CD4-positive, alpha-beta T cell treated with Interferon gamma for 1 hour (primary cell): ENCODE measurements at places on chromosomes 5 and 9.

GRCh38 chr5:124860291-124860655 lies 113.8 kb upstream of the ZNF608 start:
- no peak for DNase-seq

DNA sequence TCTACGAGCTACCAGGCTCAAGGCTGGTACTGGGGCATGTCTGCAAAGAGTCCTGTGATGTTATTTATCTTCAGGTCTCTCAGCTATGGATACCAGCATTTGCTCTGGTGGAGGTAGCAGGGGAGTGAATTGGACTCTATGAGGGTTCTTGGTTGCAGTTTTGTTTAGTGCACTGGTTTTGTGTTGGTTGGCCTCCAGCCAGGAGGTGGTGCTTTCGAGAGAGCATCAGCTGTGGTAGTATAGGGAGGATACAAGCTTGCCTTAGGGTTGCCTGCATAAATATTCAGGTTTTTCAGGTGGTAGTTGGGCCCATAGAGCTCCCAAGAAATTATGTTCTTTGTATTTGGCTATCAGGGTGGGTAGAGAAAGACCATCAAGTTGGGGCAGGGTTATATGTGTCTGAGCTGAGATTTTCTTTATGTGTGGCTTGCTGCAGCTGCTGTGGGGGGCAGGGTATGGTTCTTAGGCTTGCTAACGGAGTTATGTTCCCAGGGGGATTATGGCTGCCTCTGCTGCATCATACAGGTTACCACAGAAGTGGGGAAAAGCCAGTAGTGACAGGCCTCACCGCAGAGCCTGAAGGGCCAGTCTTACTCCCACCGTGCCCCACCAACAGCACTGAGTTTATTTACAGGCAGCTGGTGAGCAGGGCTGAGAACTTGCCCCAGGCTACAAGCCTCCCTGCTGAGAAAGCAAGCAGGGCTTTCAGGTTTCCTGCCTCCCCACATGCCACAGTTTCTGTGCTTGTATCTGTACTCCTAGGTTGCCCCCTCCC lies 9.7 kb upstream of the RIOK2 start:
- peak; percentile 1 for DNase-seq

GRCh38 chr5:169374761-169375160 lies 73.8 kb upstream of the SLIT3 start:
- no peak for DNase-seq

- no peak for DNase-seq
Observed at GRCh38 chr5:102411-103043, 10.6 kb downstream of the PLEKHG4B start.

DNA sequence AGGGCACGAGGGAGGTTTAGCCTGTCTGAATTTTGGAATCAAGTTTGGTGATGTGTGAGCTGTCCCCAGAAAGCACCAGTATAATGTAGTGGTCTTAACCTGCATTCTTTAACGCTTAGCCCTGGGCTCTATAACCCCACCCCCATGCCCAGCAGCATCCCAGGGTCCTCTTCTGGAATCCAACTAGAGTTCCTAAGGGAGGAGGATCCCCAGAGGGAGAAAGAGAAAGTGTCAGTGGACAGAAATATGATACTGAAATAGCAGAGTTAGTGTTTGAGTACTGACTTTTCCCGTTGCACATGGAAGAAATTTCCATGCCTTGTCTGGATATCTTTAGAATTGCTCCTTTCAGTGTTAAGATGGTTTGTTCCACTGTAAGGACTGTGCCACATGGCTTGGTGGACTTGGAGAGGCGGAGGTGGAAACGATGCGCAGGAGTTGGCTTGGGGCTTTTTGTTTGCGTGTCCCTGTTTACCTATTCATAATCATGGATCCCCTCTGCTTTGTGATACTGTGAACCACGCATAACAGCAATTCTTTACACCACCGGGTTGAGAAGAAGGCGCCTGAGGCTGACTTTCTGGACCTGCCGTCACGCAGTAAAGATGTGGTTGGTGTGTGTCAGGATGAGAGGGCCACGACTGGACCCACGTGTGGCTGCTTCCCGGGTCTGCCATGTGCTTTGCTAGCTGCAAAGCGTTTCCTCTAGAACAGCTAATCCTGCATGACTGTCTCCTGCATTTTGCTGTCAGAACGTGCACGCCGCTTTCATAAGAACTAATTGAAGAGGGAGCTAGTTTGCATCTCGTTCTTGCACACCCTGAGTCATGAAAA lies 142.3 kb downstream of the SMARCA2 start:
- DNase-seq, result no peak

DNA sequence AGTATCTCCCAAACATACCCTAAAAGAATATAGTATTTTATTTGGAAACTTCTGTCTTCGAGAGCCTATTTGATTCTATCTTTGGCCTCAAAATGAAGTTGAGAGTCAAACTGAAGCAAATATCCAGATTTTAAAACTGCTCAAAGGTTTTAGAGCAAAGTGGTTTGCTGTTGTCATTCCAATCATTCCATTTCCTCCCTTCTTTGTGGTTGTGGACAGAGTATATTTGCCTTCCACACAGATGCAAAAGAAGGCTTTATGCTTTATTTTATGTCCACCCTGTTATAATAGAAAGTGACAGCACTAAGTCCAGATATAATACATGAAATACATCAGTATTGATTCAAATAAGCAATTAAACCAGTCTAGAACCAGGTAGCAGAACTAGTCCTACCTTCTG lies 12.4 kb downstream of the GZMK start:
- no peak for DNase-seq

- no peak for DNase-seq
Observed at GRCh38 chr5:123122273-123122672, 33.2 kb downstream of the PRDM6 start.

DNA sequence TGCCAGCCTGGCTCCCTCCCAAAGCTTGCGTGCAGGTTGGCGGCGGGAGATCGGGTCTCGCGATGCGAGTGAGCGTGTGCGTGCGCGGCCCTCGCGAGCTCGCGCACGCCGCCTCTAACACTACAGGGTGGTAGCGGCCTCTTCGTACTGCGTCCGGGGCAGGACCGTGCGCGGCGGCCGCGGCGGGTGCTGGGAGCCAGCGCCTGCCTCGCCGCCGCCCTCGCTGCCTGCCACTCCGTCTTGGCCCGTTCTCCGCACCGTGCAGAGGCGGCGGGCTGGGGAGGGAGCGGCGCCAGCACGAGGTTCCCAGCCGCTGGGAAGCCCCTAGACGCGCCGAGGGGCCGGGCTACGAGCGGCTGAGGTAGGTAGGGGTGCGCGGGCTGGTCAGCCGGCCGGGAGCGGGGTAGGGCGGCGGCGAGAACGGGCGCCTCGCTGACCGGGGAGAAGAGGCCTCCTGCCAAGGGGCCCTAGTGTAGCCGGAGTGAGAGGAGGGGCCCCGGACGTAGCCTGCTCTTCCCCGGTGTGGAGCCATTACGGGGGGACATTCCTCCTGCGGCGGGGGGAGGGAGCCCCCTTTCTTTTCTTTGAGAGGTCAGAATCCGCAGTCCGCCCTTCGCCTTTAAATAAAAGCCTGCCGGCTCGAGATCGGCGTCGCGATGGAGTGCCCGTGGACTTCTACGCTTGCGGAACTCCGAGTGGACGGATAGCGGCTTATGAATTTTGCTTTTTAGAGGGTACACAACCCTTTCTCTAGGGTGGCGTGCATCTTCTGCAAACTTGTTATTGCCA lies at the start of gene C5orf24:
Gene C5orf24 (plus strand): TSS at position 117 of the 789 bp plus-strand sequence. CDS start 8,933 bp downstream, outside the sequence.
- peak; percentile 93 for DNase-seq

GRCh38 chr5:62340392-62340791 lies 34.4 kb downstream of the KIF2A start:
- DNase-seq, result no peak

DNA sequence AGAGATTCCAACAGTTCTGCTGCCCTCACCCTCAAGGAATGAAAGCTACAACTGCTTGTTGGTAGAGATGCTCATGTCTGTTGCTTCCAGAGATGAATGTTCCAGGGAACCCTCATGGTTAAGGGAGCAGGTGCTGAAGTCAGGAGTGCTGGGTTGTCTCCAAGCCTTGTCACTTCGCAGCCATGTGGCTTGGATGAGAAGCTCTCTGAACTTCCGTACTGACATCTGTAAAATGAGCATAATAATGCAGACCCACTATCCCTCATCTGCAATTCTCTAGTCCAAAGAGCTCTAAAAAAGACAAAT lies 133.3 kb upstream of the ADRA1B start:
- DNase-seq, result no peak

GRCh38 chr5:41707853-41708603 lies 162.2 kb downstream of the OXCT1 start:
- no peak for DNase-seq

- DNase-seq, result no peak
Observed at GRCh38 chr5:93607367-93608258, 24.6 kb downstream of the NR2F1 start.

DNA sequence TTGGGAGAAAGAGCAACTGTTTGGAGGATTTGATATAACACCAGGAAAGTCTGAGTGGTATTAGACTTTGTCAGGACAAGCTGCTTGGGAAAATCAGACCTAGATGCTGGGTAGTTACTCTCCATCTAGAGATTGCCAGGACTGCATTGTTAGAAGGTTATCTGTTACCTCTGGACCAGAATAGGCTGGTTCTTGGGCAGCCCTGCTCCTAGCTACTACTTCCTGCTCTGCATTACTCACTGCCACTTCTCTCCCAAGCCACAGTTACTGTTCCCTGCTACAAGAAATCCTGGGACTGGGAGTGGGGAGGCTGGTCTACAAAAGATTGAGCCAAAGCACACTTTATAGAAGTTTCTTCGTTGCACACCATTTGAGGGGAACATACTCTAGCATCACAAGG lies 95.5 kb upstream of the KCNN2 start:
- no peak for DNase-seq

DNA sequence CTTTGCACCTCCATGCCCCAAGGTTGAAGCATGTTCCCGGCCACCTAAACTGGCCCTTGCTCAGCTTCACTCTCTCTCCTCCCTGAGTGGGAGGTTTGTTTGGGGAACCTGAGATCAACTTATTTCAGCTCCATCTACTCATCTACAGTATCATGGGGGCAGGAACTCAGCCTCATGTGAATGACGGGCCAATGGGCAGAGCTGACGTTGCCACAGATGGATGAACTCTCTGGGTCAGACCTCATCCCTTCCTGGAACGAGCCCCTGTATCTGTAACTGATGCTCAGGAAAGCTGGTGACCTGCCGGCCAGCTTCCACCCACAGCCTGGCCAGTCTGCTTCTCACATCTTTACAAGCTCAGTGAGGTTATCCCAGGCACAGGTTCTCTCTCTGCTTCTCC lies 369.6 kb downstream of the IRX2 start:
- DNase-seq, result no peak

DNA sequence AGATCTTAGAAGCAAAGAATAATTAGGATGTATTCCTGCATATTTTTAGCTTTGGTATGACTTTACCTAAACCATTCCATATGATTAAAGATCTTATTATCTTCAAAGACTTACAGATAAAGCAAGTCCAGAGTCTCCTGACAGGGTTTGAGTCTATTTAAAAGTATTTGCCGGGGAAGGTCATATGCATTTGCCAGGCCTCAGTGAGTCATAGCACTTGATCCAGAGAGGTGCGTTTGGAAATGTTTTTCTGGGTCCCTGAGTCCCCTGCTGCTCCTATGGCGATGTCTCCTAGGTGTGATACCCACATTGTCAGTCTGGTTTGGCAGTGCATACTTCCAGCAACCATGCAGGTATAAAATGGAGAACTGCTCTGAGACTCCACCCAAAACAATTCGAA lies 217.0 kb downstream of the FBXL7 start:
- DNase-seq, result no peak

- no peak for DNase-seq
Observed at GRCh38 chr5:62314213-62314830, 8.3 kb downstream of the KIF2A start.

GRCh38 chr9:133124123-133124906 lies 3.3 kb upstream of the RALGDS start:
- no peak for DNase-seq

GRCh38 chr9:15317836-15318235 lies 10.8 kb upstream of the TTC39B start:
- no peak for DNase-seq

GRCh38 chr5:98779264-98779877 lies 5.9 kb downstream of the RGMB start:
- DNase-seq, result no peak

- DNase-seq, result no peak
Observed at GRCh38 chr9:96192710-96193109, 109.3 kb downstream of the HSD17B3 start.

- DNase-seq, result no peak
Observed at GRCh38 chr9:21239911-21240310, at the start of gene IFNA14. Gene IFNA14, minus strand, starts transcription at chr9:21240005. Its CDS starts 70 bp downstream, at chr9:21239935.

- DNase-seq, result no peak
Observed at GRCh38 chr9:39588500-39589137, 233.2 kb downstream of the SPATA31A1 start.

- DNase-seq, result no peak
Observed at GRCh38 chr5:109324351-109324750, 85.4 kb downstream of the PJA2 start.

GRCh38 chr9:127064335-127064734 lies 58.1 kb downstream of the ANGPTL2 start:
- DNase-seq, result no peak

DNA sequence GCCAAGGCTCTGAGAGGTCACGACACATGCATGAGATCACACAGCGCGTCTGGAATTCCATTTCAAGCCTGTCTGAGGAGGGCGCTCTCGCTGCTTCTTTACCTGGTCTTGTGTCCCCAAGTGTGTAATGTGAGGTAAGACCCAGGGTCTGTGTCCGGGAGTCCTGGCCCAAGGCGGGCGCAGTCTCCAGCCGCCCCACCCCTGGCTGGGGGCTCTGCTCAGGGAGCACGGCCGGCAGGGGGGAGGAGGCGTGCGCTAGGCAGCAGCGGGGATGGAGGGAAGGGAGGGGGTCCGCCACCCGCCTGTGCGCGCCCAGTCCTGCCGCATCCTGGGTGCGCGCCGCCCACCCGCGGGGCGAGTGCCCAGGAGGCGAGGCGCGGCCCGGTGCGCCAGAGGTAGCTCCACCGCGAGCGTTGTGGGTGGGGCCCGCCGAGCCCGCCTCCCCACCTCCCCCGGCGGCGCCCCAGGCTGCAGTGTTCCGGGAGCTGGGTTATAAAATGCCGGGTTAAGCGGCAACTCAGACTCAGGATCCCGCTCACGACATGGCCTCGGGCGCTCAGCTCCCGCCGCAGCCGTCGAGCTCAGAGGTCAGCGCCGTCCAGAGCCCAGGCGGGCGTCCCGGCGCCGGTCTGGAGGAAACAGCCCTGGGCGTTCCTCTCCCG lies at the start of gene CCNI2:
Gene CCNI2 (plus strand): TSS at position 473 of the 662 bp plus-strand sequence. CDS start 70 bp downstream, at position 543.
- DNase-seq, result peak; percentile 53

- no peak for DNase-seq
Observed at GRCh38 chr5:57937025-57937424, 454.4 kb upstream of the ACTBL2 start.

- DNase-seq, result no peak
Observed at GRCh38 chr5:58094031-58094430, 365.9 kb downstream of the PLK2 start.
